ENCODE measurements at places on chromosomes 11 and 22.

- no peak for DNase-seq
Measured at GRCh38 chr11:122045181-122045586, 70.8 kb downstream of the BLID start.

DNA sequence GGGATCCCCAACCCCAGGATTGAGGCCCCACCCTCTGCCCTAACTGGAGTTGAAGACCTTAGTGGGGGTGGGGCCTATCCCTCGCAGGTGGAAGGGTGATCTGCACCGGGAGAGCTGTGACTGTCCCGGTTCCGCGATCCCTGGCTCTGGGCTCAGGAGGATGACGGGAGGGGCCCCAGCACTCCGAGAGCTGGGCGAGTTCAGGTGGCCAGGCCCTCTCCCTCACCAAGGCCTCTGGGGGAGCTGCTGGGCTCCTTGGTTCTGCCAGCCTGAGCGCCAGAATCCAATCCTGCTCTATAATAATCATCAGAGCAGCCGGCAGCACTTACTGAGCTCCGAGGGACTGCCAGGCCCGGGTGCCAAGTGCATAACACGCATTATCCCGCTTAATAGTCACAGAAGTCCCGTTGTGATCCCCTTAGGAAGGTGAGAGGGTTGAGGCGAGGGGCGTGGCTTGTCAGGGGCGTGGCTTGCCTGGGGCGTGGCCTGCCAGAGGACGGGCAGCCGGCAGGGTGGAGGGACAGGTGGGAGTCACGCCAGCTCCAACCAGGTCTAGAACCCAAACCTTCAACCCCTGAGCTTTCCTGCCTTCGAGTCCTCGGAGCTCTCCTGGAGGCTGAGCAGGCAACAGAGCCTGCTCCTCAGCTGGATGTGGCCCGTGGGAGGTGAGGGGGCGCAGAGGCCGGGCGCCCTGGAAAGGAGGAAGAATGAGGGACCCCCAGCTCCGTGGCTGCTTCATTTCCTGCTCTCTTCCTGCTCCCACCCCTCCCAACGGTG lies 7.3 kb upstream of the SYT7 start:
- peak; percentile 49 for DNase-seq

- no peak for DNase-seq
Measured at GRCh38 chr11:113278481-113278880, 35.9 kb upstream of the TTC12 start.

DNA sequence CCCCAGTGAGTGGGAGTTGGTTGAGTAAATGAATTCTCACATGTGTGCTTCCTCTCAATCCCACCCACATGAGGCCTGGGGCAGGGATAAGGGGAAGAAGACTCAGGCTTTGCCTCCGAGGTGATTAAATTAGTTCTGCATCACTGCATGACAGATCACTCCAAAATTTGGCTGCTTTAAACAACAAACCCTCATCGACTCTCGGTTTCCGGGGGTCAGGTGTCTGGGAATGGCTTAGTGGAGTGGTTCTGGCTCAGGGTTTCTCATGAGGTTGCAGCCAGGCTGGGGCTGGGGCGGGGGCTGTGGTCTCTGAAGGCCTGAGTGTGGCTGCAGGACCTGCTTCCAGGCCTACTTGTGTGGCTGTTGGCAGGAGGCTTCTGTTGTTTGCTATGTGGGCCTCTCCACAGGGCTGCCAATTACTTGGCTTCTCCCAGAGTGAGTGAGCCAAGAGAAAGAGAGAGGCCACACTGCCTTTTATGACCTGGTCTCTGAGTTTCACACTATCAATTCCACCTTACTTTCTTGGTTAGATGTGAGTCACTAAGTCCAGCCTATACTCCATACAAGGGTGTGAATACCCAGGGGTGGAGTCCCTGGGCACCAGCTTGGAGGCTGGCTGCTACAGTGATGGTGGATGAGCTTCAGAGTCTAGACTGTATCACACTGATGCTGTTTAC lies 15.9 kb downstream of the MOGAT2 start:
- DNase-seq = no peak

- no peak for DNase-seq
Measured at GRCh38 chr22:17205432-17205831, 13.8 kb downstream of the ADA2 start.

DNA sequence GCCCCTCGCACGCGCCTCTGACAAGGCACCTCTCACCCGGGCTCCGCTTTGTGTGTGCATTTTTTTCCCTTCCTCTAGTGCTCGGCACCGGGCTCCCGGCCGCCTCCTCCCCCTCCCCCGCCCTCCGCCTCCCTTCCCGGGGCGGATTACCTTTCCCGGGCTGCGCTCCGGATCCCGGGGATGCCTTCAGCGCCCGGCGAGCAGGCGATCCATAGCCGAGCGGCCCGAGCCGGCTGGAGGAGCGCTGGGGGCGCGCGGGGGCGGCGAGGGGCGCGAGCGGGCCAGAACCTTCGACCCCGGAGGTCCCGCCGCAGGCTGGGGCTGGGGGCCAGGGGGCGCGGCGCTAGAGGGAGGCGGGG lies 282 bp downstream of the MPPED2 start:
- peak; percentile 22 for DNase-seq

- no peak for DNase-seq
Measured at GRCh38 chr11:65130631-65131416, 3.5 kb downstream of the SYVN1 start.

DNA sequence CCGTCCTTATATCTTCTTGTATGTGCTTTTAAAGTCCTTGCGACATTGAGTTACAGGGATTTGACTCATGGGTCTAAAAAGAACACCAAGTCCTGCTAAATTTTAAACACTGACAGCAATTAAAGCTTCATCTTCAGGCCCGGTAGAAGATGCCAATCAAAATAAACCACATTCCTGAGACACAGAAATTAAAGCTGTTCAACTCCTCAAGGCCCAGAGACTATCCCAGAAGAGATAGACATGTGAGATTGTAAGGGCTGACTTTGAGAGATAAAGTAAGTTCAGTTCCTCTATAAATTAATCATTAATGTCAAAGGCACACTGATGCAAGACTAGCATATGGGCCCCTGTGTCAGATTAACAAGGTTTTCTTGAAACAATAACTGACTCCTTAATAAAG lies 49.8 kb downstream of the OSBPL5 start:
- DNase-seq = no peak

- no peak for DNase-seq
Measured at GRCh38 chr11:108857382-108857781, 192.5 kb downstream of the DDX10 start.
